ENCODE measurements at places on chromosomes 3 and 15. TPM values are rescaled to one million over a fixed set of nuclear protein-coding genes. Genes with fewer than 3 reads are reported as not detected.

KLHL18 gene
- total RNA-seq, result 23.1 TPM

MNS1 gene
- 0.80 TPM for total RNA-seq

C3orf49 gene
- not detected for total RNA-seq

SLC24A5 gene
- not detected for total RNA-seq

SLC51A gene
- not detected for total RNA-seq

MAP1A gene
- 3.5 TPM for total RNA-seq

RPL39L gene
- 18.8 TPM for total RNA-seq

UBA7 gene
- 310 TPM for total RNA-seq

CFAP20DC gene
- 1.8 TPM for total RNA-seq

EOMES gene
- 35.5 TPM for total RNA-seq

DNA sequence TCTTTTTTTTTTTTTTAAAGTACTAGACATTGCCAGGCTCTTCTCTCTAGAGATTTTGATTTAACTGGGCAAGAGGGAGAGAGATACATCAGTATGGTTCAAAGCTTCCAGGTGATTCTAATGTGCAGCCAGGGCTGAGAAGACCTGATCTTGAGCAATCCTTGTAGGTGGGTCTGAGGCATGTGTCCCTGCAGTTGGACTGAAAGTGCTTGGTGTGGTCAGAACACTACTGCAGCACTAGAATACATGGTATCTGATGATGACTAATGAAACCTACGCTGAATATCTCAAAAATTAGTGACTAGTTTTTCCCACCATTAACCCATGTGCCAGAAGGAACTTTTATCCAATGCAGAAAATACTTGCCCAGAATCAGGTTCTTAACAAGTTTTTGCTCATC, 34.4 kb upstream of the MYO5C start:
- no peak for DNase-seq

GRCh38 chr15:49748791-49749190, 127.9 kb downstream of the DTWD1 start:
- DNase-seq, result no peak

GRCh38 chr3:132435224-132435910, 18.1 kb downstream of the DNAJC13 start:
- DNase-seq, result no peak

DNA sequence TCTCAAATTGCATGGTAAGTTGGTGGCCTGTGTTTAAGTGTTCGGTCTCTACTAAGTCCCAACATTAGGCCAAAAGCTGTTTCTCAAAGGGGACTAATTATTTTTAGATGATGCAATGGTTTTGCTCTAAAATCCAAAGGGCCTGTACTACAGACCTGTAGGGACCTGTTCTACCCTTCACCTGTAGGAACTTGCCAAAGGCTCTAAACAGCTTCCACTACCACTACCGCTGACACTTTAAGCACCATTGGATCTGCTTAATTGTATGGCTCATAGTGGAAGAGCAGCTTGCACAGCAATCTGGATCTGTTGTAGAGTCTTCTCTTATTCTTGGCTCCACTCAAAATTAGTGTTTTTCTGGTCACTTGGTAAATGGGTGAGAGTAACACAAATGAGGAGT, 346.8 kb downstream of the EPHA6 start:
- no peak for DNase-seq

GRCh38 chr3:194407423-194407822, 8.4 kb upstream of the GP5 start:
- DNase-seq, result no peak

- DNase-seq, result no peak
These were observed 17.7 kb upstream of the AADAC start for GRCh38 chr3:151796105-151796680.

GRCh38 chr3:12384451-12385233, 95.8 kb downstream of the PPARG start:
- DNase-seq, result no peak

DNA sequence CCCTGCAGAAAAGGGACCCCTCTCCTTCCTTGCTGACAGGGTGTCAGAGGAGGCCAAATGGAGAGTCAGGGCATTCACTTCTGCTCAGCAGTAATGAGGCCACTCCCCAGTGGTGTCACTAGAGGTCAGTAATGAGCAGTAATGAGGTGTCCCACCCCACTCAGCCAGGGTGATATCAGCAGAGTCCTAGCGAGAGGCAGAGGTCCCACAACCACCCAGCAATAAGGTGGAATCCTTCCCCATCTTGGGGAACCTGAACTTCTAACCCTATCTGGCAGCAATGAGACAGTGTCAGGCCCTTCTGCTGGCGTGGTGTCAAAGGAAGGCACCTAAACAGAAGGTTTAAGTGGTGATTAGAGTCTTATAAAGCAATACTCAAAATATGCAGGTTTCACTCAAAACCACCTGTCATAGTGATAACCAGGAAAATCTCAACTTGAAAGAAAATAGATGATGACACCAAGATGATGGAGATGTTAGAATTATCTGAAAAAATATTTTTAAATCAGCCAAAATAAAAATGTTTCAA, 12.9 kb downstream of the OCA2 start:
- DNase-seq, result no peak

GRCh38 chr3:105686278-105686897, 182.4 kb downstream of the CBLB start:
- DNase-seq, result no peak

DNA sequence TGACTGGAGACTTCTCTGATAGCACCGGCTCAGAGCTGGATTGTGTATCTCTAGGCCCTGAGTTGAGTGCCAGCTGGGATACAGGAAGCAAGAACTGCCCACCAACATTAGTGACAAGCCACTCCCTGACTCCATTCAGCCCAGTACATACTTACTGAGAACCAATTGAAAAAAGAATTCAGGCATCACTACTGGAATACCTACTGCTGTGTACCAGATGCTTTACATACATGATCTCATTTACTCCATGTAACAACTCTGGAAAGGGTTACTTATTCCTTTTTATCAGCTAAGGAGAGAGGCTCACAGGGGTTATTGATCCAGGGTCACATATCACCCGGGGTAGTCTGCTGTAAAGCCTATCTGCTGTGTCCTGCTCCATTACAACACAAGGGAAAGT, 1.3 kb upstream of the SYN2 start:
- no peak for DNase-seq

GRCh38 chr15:33737687-33738601, 230.4 kb upstream of the CHRM5 start:
- DNase-seq, result no peak

DNA sequence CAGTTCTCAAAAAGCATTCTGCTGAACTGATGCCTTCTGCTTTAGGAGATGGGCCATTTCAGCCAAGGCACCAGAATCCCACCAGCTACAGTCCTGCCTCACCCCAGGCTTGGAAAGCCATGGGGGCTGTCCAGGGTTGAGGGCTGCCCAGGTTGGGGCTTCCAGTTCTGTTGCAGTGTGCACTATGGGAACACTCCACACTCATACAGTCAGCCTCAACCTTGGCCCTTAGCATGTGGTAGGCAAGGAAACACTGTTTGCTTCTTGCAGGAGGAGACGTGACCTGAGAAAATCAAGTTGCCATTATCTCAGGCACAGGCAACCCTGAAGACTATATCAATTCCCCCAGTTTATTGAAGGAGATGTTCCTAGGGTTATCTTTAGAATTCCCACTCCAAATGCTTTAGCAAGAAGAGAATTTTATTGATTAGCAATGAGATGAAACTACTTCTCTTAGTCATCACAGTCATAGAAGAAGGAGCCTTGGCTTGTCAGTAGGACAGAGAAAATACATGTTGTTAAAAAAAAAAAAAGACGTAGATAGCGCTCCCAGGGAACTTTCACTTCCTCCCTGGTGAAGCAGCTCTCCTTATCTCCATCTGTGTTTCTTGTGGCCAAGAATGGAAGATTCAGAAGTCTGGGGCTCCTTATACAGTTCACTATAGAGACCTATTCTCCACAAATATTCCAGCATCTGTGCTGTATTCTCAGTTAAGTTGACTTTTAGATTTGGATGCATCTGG, 38.3 kb upstream of the IL12A start:
- no peak for DNase-seq

Measured in activated naive CD8-positive, alpha-beta T cell treated with anti-CD3 and anti-CD28 coated beads, Interleukin-2, amount 10 ng/mL, durations not matched to agents 7 days and 5 days (primary cell).